ENCODE measurements at places on chromosomes 2 and 18. TPM values are rescaled to one million over a fixed set of nuclear protein-coding genes. Genes with fewer than 3 reads are reported as not detected.

DNA sequence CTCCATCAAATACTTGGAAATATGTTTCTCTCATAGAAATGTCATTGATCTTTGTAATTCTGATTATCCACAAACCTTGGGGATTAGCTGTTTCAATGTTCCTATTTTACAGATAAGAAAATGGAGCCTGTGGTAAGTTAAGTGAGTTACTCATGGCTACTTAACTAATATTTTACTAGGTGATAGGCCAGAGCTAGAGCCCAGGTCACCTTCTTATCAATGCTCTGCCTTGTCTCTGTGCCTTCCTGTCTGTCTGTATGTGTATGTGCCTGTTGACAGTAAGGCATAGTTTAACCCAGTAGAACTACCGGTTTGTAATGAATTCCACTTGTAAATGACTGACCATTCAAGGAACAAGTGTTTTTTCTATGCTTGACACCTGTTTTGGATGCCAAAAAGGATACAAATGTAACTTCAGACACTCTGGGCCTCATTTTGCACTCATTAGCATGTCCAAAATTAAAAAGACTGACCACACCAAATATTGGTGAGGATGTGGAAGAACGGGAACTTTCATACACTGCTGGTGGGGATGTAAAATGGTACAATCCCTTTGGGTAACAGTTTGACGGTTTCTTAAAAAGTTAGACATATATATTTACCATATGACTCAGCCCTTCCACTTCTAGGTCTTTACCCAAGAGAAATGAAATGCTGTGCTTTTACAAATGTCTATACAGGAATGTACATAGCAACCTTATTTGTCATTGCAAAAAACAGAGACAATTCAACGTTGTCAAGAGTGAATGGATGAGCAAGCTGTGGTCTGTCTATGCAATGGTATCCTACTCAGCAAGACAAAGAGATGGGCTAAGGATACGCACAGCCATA, 19.6 kb upstream of the IL1A start:
- no peaks in the 10 kb centered on the region for H3K27me3 ChIP-seq
- no peak overlapping the region for H3K27ac ChIP-seq
- no peaks in the 10 kb centered on the region for H3K36me3 ChIP-seq
- no peak overlapping the region for H3K4me3 ChIP-seq
- no peak for DNase-seq

- no peaks in the 10 kb centered on the region for H3K4me1 ChIP-seq
- no peak overlapping the region for H3K27ac ChIP-seq
- DNase-seq = no peak
- no peak overlapping the region for H3K4me3 ChIP-seq
- no peaks in the 10 kb centered on the region for H3K36me3 ChIP-seq
Measured at GRCh38 chr2:48016225-48017019, 110.1 kb upstream of the FBXO11 start.

DNA sequence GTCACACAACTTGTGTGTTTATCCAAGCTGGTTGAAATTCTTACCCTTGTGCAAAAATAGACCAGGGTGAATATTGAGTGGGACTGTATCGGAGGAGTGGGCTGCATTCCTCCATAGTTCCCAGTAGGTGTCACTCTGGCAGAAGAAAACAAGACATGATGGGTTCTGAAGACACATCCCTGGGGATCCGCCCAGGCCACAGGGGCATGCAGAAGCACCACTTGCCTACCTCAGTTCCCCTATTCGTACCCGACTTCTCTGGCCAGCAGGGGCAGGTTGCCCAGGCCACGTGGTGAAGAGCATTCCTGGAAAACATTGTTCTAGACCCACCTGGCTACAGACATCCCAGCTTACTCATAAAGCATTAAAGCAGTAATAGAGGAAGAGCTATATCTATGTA, 168.2 kb downstream of the FAM210A start:
- H3K27ac ChIP-seq = no peak overlapping the region
- H3K27me3 ChIP-seq = no peaks in the 10 kb centered on the region
- H3K4me3 ChIP-seq = no peak overlapping the region
- H3K36me3 ChIP-seq = no peaks in the 10 kb centered on the region
- H3K4me1 ChIP-seq = peaks cover 10% of the 10 kb centered on the region

GRCh38 chr2:31294196-31294595, 60.2 kb downstream of the EHD3 start:
- DNase-seq = no peak
- H3K27me3 ChIP-seq = no peaks in the 10 kb centered on the region
- H3K4me1 ChIP-seq = peaks cover 10% of the 10 kb centered on the region
- H3K36me3 ChIP-seq = no peaks in the 10 kb centered on the region

GRCh38 chr2:45154144-45154543, 144.9 kb upstream of the SIX2 start:
- no peaks in the 10 kb centered on the region for H3K36me3 ChIP-seq
- no peaks in the 10 kb centered on the region for H3K4me1 ChIP-seq
- DNase-seq = no peak
- H3K4me3 ChIP-seq = no peak overlapping the region

DNA sequence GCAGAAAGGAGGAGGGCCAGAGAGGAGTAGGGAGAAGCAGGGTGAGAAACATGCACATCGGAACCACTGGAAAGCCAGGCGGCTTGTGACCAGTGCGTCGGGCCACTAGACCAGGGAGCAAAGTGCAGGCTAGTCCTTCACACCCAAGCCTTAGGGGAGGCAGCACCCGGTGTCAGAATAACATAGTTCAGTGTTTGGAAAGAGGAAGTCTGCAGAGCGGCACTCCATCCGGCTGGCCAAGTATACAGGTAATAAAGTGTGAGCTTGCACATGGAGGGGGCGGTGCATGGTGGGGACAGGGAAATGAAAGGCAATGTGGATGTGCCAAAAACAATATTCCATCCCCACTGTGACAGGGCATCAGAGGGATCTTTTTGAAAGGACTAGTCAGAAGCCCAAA, 69.7 kb downstream of the ZNF521 start:
- H3K27ac ChIP-seq = no peak overlapping the region
- no peaks in the 10 kb centered on the region for H3K36me3 ChIP-seq
- H3K4me3 ChIP-seq = peak overlapping the region; percentile 8
- no peaks in the 10 kb centered on the region for H3K27me3 ChIP-seq
- H3K4me1 ChIP-seq = peaks cover 7% of the 10 kb centered on the region
- no peak for DNase-seq

DNA sequence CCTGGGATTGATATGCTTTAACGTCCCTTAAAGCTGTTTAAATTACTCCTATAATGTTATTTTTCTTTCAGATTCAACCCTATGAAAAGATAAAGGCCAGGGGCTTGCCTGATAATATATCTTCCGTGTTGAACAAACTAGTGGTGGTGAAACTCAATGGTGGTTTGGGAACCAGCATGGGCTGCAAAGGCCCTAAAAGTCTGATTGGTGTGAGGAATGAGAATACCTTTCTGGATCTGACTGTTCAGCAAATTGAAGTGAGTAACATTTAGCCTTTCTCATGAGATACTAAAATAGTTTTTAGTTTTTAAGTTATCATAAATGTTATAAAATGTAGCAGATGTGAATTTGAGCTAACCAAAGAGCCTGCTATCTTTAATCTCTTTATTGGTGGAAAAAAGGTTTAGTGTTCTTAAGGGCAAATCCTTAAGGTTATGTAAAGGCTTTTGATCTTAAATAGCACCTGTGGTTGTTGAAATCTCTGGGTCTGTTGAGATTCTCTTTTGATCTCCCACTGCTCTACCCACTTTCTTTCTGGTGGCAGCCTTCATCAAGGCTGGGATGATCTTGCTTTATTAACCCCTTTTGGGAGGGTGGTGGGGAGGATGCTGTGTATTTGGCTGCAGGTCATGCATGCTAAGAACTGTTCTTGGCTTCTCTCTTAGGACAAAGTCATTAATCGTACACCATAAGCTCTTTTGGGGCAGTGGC, 40.9 kb downstream of the UGP2 start:
- no peak overlapping the region for H3K27ac ChIP-seq
- DNase-seq = no peak
- H3K4me1 ChIP-seq = no peaks in the 10 kb centered on the region
- no peak overlapping the region for H3K4me3 ChIP-seq
- H3K36me3 ChIP-seq = peaks cover 22% of the 10 kb centered on the region
- H3K27me3 ChIP-seq = no peaks in the 10 kb centered on the region

DNA sequence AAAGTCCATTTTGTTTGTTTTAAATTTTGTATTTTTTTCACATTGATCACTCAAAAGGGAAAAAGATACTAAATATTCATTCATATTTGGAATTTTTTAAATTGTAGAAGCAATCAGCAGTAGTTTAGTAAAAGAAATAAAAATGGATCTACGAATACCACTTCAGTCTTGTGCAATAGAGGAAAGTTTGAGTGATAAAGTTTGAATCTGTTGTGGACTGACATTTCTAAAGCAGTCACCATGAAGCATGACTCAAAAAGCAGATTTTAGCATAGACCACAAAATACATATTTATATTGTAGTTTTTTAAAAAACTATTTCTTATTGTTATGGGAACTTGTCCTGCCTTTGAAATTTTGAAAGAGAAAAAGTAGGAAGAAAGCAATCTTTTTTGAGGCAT, 520.5 kb upstream of the ZEB2 start:
- H3K27me3 ChIP-seq = no peaks in the 10 kb centered on the region
- H3K4me3 ChIP-seq = no peak overlapping the region
- H3K4me1 ChIP-seq = peaks cover 10% of the 10 kb centered on the region
- no peaks in the 10 kb centered on the region for H3K36me3 ChIP-seq
- H3K27ac ChIP-seq = no peak overlapping the region

DNA sequence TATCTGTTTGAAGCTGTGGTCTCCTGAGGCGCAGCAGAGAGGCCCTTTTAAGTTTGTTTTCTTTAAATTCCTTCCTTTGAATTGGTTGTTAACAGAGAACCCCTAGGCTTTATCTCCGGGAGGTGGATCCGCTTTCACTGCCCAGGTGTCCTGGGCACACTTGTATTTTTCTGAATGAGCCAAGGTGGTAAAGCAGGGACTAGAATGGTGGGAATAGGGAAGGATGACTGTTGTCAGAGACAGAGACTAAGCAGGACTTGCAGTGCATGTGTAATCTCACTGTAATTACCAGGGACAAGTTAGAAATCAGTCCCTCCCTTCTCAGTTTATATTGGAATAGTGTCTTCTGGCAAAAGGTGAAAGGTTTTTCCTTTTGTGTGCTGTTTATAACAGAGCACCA, 72.8 kb downstream of the PHLPP1 start:
- no peak overlapping the region for H3K27ac ChIP-seq
- no peak for DNase-seq
- H3K4me3 ChIP-seq = no peak overlapping the region
- no peaks in the 10 kb centered on the region for H3K27me3 ChIP-seq

GRCh38 chr2:220246386-220246785, 619.0 kb downstream of the SLC4A3 start:
- no peaks in the 10 kb centered on the region for H3K36me3 ChIP-seq
- H3K4me1 ChIP-seq = no peaks in the 10 kb centered on the region
- DNase-seq = peak; percentile 50
- H3K27ac ChIP-seq = no peak overlapping the region
- H3K4me3 ChIP-seq = no peak overlapping the region

DNA sequence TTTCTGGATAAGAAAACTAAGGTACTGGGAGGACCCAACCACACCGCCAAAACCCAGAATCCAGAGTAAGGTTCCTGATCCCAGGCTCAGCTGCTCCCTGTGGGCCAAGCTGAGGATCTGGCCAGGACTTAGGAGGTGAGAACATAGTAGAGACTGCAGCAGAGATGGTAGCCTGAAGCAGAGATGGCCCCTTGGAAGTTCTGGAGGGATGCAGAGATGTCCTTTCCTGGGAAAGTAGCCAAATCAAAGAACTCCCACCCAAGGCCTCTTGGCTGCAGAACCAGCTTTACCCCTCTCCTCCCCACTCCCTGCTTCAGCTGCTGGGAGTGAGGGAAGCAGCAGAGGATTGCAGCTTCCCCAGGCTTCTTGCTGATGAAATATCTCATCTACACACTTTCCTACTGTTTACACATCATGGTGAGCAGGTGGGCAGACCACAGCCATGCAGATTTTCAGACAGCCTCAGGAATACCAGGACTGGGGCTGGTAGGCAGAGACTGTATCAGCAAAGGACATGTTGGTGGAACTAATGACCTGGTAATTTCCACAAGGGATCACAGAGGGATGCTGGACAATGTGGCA, 32.7 kb downstream of the TMEM17 start:
- no peaks in the 10 kb centered on the region for H3K27me3 ChIP-seq
- H3K36me3 ChIP-seq = no peaks in the 10 kb centered on the region
- DNase-seq = no peak
- H3K4me3 ChIP-seq = no peak overlapping the region
- H3K27ac ChIP-seq = no peak overlapping the region
- peaks cover 12% of the 10 kb centered on the region for H3K4me1 ChIP-seq

GRCh38 chr2:135676031-135676430, 65.6 kb upstream of the UBXN4 start:
- H3K36me3 ChIP-seq = peaks cover 9% of the 10 kb centered on the region
- no peak overlapping the region for H3K27ac ChIP-seq
- H3K27me3 ChIP-seq = no peaks in the 10 kb centered on the region
- no peaks in the 10 kb centered on the region for H3K4me1 ChIP-seq
- no peak for DNase-seq
- H3K4me3 ChIP-seq = no peak overlapping the region

GRCh38 chr18:5214583-5215351, 17.7 kb upstream of the AKAIN1 start:
- no peaks in the 10 kb centered on the region for H3K4me1 ChIP-seq
- H3K4me3 ChIP-seq = no peak overlapping the region
- no peaks in the 10 kb centered on the region for H3K27me3 ChIP-seq
- DNase-seq = no peak

DNA sequence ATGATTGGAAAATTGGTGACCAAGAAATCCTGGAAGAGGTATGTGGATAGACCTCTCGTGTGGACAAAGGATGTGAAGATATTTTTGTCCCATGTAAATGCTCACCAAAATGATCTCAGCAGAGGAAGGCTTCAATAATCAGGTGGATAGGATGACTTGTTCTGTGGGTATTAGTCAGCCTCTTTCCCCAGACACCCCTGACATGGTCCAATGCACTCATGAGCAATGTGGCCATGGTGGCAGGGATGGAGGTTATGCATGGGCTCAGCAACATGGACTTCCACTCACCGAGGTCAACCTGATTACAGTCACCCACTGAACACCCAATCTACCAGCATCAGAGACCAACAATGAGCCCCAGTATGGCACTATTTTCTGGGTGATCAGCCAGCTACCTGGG, 20.2 kb downstream of the CHRNA1 start:
- no peaks in the 10 kb centered on the region for H3K27me3 ChIP-seq
- no peaks in the 10 kb centered on the region for H3K4me1 ChIP-seq
- no peak overlapping the region for H3K4me3 ChIP-seq
- no peaks in the 10 kb centered on the region for H3K36me3 ChIP-seq
- DNase-seq = no peak

GRCh38 chr2:121663434-121663833, 14.2 kb upstream of the CLASP1 start:
- no peak overlapping the region for H3K27ac ChIP-seq
- no peak overlapping the region for H3K4me3 ChIP-seq
- DNase-seq = no peak
- H3K36me3 ChIP-seq = peaks cover 1% of the 10 kb centered on the region

The DES gene
- 23.9 TPM for total RNA-seq

The MDH1B gene
- 15.0 TPM for total RNA-seq

The GRB14 gene
- total RNA-seq = 4.8 TPM

The LIPT1 gene
- 11.0 TPM for total RNA-seq

The RBKS gene
- total RNA-seq = 5.1 TPM

The RBBP8 gene
- total RNA-seq = 30.8 TPM

The KIF5C gene
- total RNA-seq = 1.4 TPM

Data from lung (tissue), 17 donors.